ENCODE measurements at places on chromosomes 3 and 15. TPM values are rescaled to one million over a fixed set of nuclear protein-coding genes. Genes with fewer than 3 reads are reported as not detected.

GRCh38 chr15:96296264-96296663 is 34.2 kb upstream of the NR2F2 start:
- no peak for DNase-seq

- DNase-seq, result no peak
These were observed 56.8 kb downstream of the MYH15 start for GRCh38 chr3:108453565-108453964.

DNA sequence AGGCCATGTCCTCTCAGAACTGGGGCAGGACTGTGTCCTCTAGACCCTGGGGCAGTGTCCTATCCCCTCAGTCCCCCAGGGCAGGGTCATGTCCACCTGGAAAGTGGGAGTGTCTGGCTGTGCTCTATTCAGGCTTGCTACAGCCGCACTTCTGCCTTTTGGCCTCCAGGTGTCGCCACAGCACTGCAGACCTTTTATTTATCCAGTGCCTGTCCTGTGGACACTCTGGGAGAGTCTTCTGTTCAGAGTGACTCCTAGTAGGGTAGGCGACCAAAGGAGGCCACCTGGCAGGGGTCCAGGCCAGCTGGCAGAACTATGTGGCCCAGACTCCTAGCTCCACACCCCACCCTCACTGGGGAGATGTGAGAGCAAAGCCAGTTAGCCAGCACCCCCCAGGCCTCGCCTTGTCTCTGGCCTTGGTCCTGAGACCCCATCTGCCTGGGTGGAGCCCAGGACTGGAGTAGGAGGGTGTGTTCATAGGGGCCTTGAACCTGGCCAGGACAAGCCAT is 3.9 kb downstream of the TMIE start:
- DNase-seq, result peak; percentile 57

- no peak for DNase-seq
These were observed 16.4 kb upstream of the ANXA2 start for GRCh38 chr15:60414016-60414682.

- DNase-seq, result no peak
These were observed 30.7 kb upstream of the ANPEP start for GRCh38 chr15:89845305-89845893.

- peak; percentile 73 for DNase-seq
These were observed at the start of the genes CLCN2 and POLR2H for GRCh38 chr3:184361532-184361931. CLCN2 (minus strand) TSS chr3:184361605; CDS start chr3:184361479, 126 bp downstream. POLR2H (plus strand) TSS chr3:184361710; CDS start chr3:184363493, 1,783 bp downstream.

- no peak for DNase-seq
These were observed 177.3 kb upstream of the ARRDC4 start for GRCh38 chr15:97783240-97783639.

DNA sequence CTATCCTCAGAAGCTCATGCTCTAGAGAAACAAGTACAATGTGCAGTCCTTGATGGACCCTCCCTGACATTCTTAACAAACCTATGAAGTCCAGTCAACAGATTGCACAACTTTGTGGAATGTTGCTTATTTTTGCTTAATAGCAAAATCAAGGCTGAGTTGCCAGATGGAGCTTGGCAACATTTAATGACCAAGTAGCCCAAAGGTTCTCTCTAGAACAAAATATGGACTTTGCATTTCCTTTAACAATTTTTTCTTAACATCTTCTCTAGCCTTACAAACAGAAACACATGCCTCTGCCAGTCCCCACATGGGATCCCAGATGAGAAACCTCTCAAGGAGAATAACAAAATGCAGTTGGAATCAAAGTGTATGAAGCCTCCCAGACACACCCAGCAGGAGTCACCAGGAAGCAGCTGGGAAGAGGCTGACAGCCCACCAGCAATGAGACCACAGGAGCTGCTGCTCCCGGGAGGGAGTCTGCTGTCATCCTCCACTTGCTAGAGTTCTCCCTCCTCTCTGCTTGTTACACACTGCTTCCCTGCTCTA is 422.5 kb upstream of the CDIN1 start:
- no peak for DNase-seq

DNA sequence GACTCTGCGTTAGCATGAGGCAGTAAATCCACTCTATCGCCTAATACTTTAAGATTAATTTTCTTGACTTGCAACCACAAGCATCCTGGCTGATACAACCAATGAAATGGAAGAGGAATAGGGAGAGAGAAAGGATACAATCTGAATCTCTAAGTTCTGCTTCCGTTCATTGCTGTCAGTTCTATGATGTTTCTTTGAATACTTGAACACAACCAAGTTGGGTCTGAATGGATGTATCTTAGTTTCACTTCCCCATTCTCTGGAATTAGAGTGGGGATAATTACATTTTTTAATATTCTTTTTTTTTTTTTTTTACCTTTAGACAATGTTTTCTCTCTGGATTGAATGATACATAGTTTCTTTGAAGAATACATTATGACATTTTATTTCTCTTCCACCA is 22.9 kb downstream of the PDE8A start:
- no peak for DNase-seq

DNA sequence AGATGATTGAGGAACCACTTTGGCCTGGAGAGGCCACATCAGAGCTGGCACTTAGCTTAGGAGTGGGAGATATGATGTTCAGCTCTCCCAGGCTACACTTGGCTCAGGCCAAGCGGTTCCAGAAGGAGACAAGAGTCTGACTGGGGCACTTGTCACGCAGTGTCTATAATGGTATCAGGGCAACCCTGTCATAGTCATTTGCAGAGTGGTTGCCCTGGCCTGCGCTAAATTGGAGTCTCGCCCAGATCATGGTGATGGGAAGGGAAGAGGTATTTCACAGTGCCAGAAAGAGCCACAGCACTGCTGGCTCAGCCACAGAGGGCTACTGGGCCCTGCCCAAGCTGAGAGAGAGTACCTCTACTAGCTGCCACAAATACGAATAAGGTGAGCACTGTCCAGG is 186.9 kb upstream of the CRBN start:
- DNase-seq, result no peak

- no peak for DNase-seq
These were observed 238.1 kb upstream of the SETMAR start for GRCh38 chr3:4065085-4065484.

DNA sequence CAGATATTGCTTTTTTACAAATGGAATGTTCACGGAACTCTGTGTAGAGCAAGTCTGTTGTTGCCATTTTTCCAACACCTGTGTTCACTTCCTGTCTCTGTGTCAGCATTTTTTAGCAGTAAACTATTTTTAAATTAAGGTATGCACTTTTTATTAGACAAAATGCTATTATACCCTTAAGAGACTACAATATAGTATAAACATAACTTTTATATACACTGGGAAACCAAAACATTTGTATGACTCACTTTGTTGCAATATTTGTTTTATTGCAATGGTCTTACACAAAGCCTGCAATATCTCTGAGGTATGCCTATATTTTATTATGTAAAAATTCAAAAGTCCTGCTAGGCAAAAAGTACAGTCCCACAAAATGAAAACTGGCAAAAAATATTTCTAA is 39.8 kb upstream of the FGF7 start:
- no peak for DNase-seq

DNA sequence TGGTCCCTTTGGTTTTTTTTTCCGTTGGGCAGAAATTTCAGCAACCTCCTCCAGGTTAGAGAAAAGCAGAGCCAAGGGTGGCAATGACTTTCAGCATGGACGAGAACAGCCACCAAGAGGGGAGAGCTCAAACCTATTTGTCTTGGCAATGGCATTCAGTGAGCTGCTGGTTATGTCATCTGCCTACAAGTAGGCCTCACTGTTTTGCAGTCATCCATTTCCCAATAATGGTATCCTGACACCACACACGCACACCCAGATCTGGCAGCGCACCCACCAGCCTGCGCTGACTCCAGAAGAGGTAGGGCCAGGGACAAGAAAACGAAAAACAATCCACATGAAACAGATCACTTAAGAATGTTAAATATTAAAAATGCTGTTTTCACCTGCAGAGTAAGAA is 92.3 kb downstream of the MAGI1 start:
- DNase-seq, result no peak

- DNase-seq, result no peak
These were observed 133.2 kb upstream of the TOPAZ1 start for GRCh38 chr3:44108481-44108880.

GRCh38 chr3:117305681-117306080 is 596.1 kb downstream of the TUSC7 start:
- DNase-seq, result no peak

- no peak for DNase-seq
These were observed 585 bp upstream of the MKRN2 start for GRCh38 chr3:12556314-12556689.

- no peak for DNase-seq
These were observed 128.7 kb upstream of the BNIP2 start for GRCh38 chr15:59817834-59818233.

- DNase-seq, result no peak
These were observed 15.6 kb upstream of the FEM1B start for GRCh38 chr15:68261980-68262379.

- DNase-seq, result no peak
These were observed 241.6 kb downstream of the KCNMB2 start for GRCh38 chr3:178777718-178778411.

TMEM108 gene
- total RNA-seq, result 27.1 TPM

PCLAF gene
- 5.0 TPM for total RNA-seq

BCHE gene
- total RNA-seq, result 15.1 TPM

TMEM266 gene
- total RNA-seq, result 4.7 TPM

FILIP1L gene
- total RNA-seq, result 1.2 TPM

NECTIN3 gene
- 159 TPM for total RNA-seq
